Diencephalon (tissue), 1 donor: ENCODE measurements at places on chromosomes 5 and 9. TPM values are rescaled to one million over a fixed set of nuclear protein-coding genes. Genes with fewer than 3 reads are reported as not detected.

The KIF12 gene
- 0.92 TPM for total RNA-seq

The SPATA9 gene
- 0.46 TPM for total RNA-seq

The KIF24 gene
- total RNA-seq, result 3.2 TPM

The LURAP1L gene
- 4.6 TPM for total RNA-seq

The CYLC2 gene
- total RNA-seq, result not detected

The PARP8 gene
- total RNA-seq, result 56.3 TPM

The RIMOC1 gene
- 37.1 TPM for total RNA-seq

The PCDHB2 gene
- total RNA-seq, result 12.7 TPM

The TMCO6 gene
- 4.6 TPM for total RNA-seq

The MPDZ gene
- total RNA-seq, result 64.1 TPM
